ENCODE measurements at places on chromosomes 1 and 21.

DNA sequence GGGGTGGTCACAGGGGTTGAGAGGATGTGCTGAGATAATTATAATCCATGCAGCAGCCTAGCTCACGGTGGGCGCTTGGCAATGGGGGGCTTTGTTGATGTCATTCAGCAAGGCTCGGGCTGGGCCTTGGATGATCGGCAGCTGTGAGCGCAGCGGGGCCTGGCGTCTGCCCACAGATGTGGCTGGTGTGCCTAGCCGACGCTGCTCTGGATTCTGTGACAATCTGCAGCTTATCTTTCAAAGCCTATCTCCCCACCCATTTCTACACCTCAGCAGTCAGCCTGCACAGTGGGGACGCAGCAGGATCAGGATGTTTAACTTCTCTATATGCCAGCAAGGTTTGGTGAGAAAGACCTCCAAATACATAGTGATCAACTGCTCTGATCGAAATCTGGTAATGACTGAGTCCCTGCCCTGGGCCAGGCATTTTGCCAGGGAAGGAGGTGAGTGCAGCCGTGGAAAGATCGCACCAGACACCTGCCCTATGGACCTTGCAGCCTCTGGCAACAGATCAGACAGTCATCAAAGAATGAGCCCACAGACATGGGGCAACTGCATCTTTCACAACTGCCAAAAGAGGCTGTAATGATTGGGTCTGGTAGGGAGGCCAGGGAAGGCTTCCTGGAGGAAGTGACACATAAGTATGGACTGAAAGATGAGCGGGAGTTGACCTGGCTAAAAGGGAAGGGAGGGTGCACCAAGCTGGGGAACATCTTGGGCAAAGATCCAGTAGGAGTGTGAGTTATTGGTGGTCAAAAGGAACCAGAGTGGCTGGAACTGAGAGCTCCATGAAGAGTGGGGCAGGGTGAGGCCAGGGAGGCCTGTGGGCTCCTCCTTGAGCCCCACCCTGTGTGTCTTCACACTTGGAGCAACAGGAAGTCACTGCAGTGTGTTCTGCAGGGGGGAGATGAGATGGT, 35.3 kb downstream of the EPHB2 start:
- DNase-seq: peak; percentile 81

DNA sequence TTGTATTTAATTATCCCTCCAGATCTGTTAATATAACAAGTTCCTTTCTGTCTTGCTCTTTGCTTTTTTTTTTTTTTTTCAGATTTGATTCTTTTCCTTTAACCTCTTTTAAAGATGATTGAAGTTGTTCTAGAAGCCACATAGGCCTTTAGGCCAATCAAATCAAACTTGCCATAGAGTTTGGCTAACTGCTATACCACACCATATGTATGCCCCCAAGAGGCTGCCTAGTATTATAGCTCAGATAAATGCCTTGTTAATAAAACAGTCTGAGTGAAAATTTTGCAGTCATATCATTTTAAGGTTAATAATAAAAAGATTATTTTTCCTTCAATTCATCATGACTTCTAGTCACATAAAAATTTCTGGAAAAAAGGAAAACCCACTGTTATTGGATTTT, 696.0 kb upstream of the CHRM3 start:
- DNase-seq: no peak

GRCh38 chr1:6343506-6344405, 49.8 kb downstream of the ACOT7 start:
- peak; percentile 71 for DNase-seq

- peak; percentile 94 for DNase-seq
These were observed 33.6 kb downstream of the NUAK2 start for GRCh38 chr1:205287767-205288559.

DNA sequence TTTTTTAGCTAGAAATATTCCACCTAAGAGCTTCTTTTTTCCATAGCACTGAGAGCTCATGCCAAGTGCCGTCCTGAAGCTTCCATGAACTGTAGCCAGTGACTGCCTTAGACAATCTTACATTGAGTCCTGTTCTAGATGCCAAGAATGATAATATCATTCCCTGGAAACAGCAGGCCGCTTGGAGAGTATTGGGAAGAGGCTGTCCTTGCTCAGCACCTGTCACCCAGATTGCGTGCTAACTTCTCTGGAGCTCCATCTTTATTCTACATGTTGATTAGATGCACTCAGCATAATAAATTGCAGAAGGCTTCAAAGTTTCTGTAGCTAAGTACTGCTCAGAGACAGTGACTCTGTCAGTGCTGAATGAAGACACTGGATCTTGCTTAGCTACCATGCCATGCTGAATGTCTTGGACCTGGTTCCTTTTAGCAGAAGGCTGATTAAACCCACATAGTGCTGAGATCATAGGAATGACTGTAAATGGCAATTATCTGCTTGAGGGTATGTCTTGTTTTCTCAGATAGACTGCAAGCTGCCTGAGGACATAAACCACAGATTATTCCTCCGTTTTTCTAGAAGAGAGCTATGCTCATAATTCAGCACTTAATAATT, 83.1 kb upstream of the IRF2BP2 start:
- DNase-seq: peak; percentile 22

GRCh38 chr1:109152196-109152595, 38.3 kb downstream of the ELAPOR1 start:
- DNase-seq: no peak

- peak; percentile 16 for DNase-seq
These were observed 28.5 kb upstream of the HYI start for GRCh38 chr1:43482215-43482614.

DNA sequence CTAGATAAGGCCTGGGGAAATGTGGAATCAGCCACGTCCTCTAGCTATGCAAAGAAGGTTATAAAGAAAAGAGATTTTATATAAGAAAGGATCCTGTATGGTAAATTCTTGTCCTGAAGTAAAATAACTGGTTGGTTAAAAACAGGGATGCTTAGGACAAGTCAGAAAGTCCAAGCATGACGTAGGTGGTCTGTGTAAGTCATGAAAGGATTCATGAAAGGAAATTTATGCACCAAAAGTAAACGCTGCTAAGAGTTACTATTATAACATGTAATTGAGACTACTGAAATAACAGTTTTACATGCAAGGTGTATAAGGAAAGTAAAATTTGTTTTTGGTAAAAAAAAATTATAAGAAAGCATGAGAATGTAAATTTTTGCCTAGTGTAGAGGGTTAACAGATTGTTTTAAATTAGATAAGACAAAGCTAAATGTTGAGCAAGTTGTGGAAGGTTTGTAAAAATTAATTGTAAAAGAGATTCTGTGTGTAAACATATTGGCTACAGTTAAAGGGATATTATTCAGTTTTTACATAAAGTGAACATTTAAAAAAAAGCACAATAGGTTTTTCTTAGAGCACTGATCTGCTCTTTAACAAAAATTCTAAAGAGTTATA, 43.9 kb downstream of the PIGK start:
- no peak for DNase-seq

GRCh38 chr1:6950001-6950765, 164.9 kb downstream of the CAMTA1 start:
- DNase-seq: no peak

- DNase-seq: no peak
These were observed 14.8 kb downstream of the ALX3 start for GRCh38 chr1:110055493-110056284.

DNA sequence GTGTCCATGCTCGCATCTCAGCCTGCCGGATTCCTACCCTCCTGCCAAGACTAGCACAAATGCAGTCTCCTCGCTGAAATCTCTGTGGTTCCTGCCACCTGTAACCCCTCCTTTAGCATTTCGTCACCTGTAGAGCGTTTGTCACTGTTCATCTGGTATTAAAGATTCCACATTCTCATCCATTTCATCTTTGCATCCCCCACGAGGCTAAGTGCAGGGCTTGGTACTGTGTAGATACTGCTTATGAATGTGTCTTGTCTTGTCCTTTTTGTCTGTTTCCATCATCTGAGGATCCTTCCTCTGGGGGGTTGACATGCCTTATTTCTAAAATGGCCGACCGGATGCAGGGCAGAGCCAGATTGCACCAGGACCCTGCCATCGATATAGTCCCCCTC, 53.7 kb upstream of the DNAJC6 start:
- DNase-seq: no peak

GRCh38 chr1:192873836-192874235, 65.0 kb downstream of the RGS2 start:
- peak; percentile 24 for DNase-seq

- peak; percentile 90 for DNase-seq
These were observed 18.1 kb upstream of the SLC44A3 start for GRCh38 chr1:94801919-94802546.

DNA sequence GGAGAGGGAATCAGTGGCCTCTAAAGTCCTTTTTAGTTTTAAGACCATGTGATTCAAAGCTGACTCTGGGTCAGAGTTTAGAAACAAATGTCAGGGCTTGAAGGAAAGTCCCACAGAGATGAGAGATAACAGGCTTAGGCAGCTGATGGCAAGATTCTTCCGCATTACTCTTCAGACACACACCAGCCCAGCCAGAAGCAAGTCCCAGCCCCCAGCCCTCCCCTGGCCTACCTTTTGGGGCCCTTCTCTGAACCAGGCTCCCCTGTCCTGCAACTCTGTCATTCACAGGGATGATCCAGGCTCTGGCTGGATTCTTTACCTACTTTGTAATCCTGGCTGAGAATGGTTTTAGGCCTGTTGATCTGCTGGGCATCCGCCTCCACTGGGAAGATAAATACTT, 13.1 kb upstream of the CASQ1 start:
- no peak for DNase-seq

DNA sequence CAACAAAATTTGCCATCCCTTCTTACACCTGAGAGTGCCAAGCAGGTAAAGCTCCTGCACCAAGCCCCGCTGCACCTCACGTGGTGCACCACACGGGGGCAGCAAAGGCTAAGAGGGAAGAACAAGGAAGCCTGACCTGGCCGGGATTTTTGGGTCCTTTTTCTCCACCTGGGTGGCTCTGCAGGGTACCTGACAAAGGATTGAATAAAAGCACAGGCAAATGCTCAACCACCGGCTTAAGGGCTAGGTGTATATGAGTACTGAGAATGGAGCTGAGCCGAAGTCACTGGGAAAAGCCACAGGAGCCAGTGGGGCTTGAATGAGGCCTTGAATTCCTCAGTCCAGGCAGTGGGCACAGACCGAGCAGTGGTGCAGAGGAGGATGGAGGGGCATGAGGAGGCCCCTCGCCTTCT, 36.4 kb downstream of the ZNF697 start:
- DNase-seq: peak; percentile 66

DNA sequence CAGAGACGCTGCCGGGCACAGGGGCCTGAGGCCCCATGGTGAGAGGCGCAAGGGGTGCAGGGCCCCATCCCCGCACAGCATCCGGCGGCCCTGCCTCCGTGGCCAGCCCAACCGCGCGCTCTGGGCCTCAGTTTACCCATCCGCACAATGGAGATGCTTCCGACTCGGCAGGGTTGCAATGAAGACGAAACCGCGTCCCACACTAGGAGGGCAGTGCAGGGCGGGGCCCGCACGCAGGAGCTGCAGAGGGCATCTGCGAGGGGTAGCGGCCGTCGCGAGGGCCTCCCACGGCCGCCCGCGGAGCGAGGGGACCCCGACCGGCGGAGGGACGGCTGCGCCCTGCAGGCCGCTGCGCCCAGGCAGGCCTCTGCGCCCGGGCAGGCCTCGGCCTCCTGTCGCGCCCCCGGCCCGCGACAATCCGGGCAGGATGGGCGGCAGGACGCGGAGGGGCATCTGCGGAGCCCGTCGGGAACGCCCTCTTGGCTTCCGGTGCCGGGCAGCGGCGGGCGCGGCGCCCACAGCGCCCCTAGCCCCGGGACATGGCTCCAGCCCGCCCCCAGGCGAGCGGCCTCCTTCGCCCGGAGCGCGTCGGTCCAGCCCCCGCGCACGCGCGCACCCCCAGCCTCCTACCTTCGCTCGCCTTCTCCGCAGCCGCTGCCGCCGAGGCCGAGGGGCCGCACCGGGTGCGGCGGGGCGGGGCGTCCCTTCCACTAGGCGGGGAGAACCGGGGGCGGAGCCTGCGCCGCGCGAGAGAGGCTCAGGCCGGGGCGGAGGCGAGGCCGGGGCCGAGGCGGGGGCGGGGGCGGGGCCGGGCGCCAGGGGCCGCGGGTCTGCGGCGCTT, 15.3 kb downstream of the RNU1-1 start:
- DNase-seq: peak; percentile 73

GRCh38 chr1:154908937-154909336, 27.6 kb downstream of the PMVK start:
- no peak for DNase-seq

- no peak for DNase-seq
These were observed 11.2 kb upstream of the HOOK1 start for GRCh38 chr1:59803458-59804038.
